ENCODE measurements at places on chromosomes 3 and 15. TPM values are rescaled to one million over a fixed set of nuclear protein-coding genes. Genes with fewer than 3 reads are reported as not detected.
A peak's percentile ranks its signal among the peaks of the same experiment; 100 is the strongest.

GRCh38 chr3:178901204-178901603 lies 170.4 kb downstream of the ZMAT3 start:
- no peak for DNase-seq

GRCh38 chr3:194766845-194767244 lies 81.2 kb downstream of the FAM43A start:
- DNase-seq: no peak

DNA sequence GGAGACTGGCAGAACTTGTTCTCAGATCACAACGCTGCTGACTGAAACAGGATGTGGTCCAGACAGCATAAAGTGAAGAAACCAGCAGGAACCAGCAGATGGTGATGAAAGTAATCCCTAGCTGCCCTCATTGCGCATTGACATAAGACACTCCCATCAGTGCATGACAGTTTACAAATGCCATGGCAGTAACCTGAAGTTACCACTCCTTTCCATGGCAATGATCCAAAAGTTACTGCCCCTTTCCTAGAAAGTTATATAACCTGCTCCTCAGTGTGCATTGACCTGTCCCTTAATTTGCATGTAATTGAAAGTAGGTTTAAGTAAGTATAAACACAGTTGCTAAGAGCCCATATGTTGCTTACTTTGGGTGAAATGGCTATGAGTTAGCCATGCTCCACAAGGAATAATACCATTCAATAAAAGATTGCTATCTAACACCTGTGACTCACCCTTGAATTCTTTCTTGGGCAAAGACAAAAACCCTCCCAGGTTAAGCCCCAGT lies 149.1 kb upstream of the CD96 start:
- no peak for DNase-seq

DNA sequence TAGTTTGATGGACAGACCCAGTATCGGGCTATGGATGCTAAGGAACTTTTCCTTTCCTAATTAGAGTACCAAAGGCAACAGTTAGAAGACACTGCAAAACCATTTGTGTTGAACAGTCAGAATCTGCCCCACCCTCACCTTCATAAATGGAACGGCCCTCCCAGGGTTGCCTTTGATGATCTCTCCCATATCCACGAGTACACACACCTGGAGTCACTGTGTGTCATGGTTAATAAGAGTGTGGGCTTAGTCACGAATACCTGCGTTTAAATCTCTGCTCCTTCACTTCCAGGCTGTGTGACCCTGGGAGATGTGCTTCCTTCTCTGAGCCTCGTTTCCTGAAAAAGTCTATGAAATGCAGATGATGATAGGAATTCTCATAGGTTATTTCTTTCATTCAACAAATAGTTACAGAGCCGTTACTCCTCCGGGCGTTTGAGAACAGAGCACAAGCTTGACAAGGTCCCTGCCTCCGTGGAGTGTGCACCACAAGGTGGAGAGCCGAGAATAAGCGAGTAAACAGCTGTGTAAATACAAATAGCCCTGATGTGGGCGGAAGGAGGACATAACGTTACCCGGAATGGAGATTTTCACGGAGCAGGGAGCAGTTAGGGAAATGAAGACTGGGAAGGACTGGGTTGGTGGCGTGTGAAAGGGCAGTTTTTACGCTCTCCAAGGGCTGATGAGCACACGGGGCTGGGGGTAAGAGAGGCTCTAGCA lies 6.7 kb downstream of the SLC51A start:
- DNase-seq: no peak

DNA sequence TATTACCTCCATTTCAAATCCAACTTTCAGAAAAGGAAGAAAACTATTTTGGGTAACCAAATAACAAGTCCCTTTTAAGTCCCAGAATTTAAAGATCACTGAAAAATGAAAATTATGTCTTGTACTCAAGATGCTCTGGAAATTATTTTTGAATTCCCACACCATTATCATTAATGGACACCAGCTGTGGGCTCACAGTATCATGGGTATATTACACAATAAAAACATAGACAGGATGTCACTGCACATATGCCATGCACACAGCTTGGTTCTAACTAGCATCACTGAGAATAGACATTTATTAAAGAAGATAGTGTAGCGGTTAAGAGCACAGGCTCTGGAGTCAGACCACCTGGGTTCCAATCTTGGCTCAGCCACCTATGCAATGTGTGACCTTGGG lies 130.4 kb downstream of the FRMD5 start:
- DNase-seq: no peak

- no peak for DNase-seq
Measured at GRCh38 chr3:61997101-61997500, 376.2 kb downstream of the FEZF2 start.

- DNase-seq: no peak
Measured at GRCh38 chr3:112871735-112872134, 25.1 kb upstream of the CD200R1L start.

DNA sequence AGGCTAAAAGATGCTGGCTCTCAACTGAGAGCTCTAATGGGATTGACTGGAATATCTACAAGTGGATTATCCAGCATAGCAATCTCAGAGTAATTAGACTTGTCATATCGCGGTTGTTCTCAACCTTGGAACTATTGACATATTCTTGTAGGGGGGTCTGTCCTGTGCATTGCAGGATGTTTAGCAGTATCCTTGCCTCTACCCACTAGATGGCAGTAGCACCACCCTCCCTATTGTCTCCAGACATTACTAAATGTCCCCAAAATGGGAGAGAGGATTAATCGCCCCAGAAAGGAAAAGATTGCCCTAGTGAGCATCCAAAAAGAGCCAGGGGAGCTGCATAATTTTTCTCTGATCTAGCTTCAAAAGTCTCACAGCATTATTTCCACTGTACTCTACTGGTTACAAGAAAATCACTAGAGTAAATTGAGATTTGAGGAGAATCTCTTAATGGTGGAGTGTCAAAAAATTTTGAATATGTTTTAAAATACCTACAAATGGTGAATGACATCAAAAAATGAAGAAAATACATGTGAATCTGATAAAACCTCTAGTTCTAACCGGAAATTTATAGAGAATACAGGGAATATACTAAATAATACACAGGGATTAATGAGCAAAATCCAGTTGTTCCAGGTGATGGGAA lies 388.2 kb upstream of the AGTR1 start:
- DNase-seq: peak; percentile 22

GRCh38 chr3:8303466-8303865 lies 198.2 kb upstream of the LMCD1 start:
- DNase-seq: no peak

GRCh38 chr3:73786321-73786807 lies 161.6 kb upstream of the PDZRN3 start:
- peak; percentile 50 for DNase-seq

DNA sequence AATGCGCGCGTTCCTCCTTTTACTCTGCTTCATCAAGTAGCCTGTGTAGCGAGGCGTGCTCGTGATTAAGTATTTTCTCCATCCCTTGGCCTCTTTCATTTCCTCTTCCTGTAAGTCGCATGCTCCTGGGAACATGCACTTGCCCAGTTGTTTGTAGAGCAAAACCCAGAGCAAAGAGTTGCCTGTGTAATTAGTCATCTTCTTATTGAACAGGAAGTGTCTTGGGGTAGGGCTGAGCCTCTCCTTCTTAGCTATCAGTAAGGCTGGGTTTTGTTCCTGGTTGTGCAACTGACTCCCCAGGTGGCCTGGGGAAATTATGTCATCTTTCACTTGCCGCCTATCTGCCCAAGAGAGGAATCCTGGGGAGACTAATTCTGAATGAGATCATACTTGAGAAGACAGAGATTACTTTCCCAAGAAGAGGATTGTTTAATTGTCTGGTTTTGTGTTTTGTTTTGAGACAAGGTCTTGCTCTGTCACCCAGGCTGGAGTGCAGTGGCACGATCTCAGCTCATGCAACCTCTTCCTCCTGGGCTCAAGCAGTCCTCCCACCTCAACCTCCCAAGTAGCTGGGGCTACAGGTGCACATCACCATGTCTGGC lies 14.9 kb downstream of the LIPH start:
- peak; percentile 90 for DNase-seq

- DNase-seq: no peak
Measured at GRCh38 chr3:155404486-155404885, 111.0 kb upstream of the STRIT1 start.

DNA sequence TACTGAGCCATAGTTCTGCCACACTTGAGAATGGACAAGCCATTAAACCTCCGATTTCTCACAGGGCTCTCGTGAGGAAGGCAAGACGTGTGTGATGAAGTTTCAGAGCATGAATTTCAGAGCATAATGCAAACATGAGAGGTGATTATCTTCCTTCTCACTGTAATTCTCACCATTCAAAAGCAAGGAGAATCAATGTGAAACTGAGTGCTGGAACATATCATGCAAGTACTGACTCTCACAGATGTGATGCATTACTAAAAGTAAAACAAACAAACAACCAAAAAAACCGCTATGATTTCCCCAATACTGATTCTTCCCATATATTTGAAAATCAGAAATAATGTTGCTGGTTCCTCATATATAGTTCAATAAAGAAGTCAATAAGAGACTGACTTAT lies 23.7 kb downstream of the P3H2 start:
- DNase-seq: no peak

- no peak for DNase-seq
Measured at GRCh38 chr3:113212150-113212843, 940 bp downstream of the BOC start.

- DNase-seq: no peak
Measured at GRCh38 chr3:32216172-32216783, 22.2 kb upstream of the CMTM8 start.

DNA sequence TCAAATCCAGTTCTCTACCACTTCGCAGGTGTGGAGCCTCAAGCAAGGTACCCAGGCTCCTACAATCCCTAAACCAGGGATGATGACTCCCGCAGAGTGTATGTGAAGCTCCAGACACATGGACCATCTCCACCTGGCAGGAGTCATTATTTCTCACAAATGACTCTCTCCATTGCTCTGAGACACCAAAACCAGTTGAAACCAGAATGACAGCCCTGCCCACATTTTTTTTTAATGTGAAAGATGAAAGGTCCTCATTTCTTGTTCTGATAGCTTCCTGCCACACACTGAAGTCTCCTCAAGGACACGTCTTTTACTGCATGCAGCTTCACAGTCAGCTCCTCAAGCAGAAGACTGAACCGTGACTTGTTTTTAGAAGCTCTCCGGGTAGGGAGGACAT lies 61.4 kb upstream of the ZBTB38 start:
- no peak for DNase-seq

DNA sequence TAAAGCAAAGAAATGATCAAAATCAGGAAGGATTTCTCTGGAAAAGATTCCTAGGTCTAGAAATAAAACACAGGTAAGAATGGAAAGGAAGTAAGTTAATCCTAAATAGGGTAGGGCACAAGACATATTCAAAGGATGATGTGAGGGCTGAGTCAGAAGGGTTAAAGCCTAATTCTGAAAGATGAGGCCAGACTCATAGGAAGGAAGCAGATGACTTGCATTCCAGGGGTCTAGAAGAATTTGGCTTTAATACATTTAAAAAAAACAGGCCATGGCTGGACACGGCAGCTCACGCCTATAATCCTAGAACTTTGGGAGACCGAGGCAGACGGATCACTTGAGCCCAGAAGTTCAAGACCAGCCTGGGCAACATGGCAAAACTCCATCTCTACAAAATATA lies 3.2 kb downstream of the SSR3 start:
- no peak for DNase-seq

The VIPR1 gene
- 0.35 TPM for total RNA-seq

The CCK gene
- total RNA-seq: not detected

The COL6A6 gene
- not detected for total RNA-seq

The MRPS22 gene
- total RNA-seq: 98.8 TPM

The SACM1L gene
- 24.3 TPM for total RNA-seq

The COL7A1 gene
- 0.63 TPM for total RNA-seq

The TMEM158 gene
- 22.1 TPM for total RNA-seq

The GOLGA8T gene
- total RNA-seq: 0.52 TPM

The IREB2 gene
- total RNA-seq: 32.4 TPM

The POLR2H gene
- total RNA-seq: 98.8 TPM

The SEMA6D gene
- 0.02 TPM for total RNA-seq

The ITGB5 gene
- 124 TPM for total RNA-seq

The GOLGA8J gene
- not detected for total RNA-seq

The KLHL6 gene
- not detected for total RNA-seq

The CPNE4 gene
- total RNA-seq: 0.55 TPM

The KLHL40 gene
- not detected for total RNA-seq

The SPTSSB gene
- not detected for total RNA-seq

Data from NCI-H460 (cell line).